Left ventricle myocardium superior (tissue), 1 donor: ENCODE measurements at places on chromosomes 7 and 10.

DNA sequence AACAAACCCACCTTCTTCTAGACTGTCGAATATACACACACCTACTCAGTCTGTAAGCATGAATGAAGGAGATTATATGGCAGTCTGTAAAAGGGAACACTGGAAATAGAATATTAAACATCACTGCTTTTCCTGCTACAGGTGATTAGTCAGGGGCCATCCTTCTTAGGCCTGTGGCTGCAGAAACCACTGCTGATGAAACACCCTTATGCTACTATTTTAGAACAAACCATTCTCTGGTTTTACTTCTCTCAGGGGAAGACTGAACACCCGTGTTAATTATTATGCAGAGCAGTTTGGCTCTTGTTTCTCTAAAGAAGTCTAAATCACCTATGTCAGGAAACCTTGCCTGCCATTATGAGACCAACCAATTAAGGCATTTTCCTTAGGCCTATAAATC, 351.1 kb upstream of the KLF6 start:
- DNase-seq = no peak

GRCh38 chr10:103197174-103197573, 4.1 kb upstream of the NT5C2 start:
- DNase-seq = peak; percentile 59

DNA sequence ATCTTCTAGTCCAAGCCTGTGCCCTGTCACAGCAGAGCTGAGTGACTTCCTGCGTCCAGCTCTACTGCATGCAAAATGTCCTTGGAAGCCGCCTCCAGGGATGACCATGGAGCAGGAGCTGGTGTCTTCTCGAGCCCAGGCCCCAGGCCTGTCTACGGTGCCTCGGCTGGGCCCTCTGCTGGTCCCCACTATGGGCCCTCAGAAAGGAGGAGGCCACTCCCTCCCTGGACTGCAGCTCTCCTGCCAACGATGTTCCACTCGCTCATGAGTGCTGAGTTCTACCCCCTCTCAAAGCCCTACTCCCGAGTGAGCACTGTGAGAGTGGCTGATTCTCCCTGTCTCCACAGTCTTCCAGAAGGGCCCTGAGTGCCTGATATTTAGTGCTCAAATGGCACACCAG, 504.9 kb downstream of the PTPRN2 start:
- DNase-seq = no peak

GRCh38 chr10:6530211-6530840, 49.8 kb downstream of the PRKCQ start:
- peak; percentile 29 for DNase-seq

- no peak for DNase-seq
These were observed 13.2 kb upstream of the AQP1 start for GRCh38 chr7:30898411-30898810.
